Cortex of kidney (tissue), 1 donor: ENCODE measurements at places on chromosomes 2 and 18.

DNA sequence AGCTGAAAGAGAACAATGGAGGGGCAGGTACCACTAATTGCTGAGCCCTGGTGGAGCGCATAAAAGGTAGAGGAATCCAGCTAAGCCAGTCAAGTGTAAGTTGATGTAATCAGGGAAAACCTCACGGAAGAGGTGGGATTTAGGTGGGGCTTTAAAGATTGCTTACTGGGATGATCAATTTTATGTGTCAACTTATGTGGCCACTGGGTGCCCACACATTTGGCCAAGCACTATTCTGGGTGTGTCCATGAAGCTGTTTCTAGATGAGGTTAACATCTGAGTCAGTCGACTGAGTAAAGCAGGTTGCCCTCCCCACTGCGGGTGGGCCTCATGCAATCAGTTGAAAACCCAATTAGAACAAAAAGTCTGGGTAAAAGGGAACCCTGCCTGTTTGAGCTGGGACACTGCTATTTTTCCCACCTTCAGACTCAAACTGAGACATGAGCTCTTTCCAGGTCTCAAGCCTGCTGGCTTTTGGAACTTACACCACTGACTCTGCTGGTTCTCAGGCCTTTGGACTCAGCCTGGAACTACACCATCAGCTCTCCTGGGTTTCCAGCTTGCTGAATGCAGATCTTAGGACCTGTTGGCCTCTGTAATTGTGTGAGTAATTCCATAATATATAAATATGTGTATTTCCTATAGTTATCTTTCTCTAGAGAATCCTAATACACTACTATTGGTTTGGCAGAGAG is 67.3 kb downstream of the MYO5B start:
- DNase-seq: no peak

DNA sequence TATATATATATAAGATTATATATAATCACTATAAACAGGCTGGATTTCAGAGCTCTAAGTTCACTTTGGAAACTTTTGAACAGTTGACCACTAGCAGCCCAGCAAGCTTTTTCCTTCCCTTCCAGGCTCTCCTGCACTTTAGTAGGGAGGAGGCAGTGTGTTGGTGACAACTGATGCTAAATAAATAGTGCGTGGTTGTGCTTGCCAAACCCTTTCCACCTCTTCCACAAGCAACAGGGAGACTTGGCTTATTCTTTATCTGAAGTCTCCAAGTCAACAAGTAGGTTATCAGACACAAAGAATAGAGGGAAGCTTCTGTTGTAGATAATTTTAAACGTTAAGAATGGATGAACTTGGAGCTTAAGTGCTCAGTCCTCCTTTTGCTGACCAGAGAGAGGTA is 408.2 kb upstream of the HNRNPA3 start:
- no peak for DNase-seq

GRCh38 chr2:231720292-231720986 is 12.1 kb downstream of the PTMA start:
- DNase-seq: no peak

DNA sequence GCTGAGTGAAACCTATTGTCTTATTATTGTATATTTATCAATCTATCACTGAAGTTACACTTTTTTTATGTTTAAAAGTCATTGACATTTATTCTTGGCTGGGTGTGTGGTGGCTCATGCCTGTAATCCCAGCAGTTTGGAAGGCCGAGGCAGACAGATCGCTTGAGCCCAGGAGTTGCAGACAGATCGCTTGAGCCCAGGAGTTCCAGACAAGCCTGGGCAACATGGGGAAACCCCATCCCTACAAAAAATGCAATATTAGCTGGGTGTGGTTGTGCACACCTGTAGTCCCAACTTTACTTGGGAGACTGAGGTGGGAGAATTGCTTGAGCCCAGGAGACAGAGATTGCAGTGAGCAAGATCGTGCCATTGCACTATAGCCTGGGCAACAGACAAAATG is 97.8 kb downstream of the EPC2 start:
- no peak for DNase-seq

DNA sequence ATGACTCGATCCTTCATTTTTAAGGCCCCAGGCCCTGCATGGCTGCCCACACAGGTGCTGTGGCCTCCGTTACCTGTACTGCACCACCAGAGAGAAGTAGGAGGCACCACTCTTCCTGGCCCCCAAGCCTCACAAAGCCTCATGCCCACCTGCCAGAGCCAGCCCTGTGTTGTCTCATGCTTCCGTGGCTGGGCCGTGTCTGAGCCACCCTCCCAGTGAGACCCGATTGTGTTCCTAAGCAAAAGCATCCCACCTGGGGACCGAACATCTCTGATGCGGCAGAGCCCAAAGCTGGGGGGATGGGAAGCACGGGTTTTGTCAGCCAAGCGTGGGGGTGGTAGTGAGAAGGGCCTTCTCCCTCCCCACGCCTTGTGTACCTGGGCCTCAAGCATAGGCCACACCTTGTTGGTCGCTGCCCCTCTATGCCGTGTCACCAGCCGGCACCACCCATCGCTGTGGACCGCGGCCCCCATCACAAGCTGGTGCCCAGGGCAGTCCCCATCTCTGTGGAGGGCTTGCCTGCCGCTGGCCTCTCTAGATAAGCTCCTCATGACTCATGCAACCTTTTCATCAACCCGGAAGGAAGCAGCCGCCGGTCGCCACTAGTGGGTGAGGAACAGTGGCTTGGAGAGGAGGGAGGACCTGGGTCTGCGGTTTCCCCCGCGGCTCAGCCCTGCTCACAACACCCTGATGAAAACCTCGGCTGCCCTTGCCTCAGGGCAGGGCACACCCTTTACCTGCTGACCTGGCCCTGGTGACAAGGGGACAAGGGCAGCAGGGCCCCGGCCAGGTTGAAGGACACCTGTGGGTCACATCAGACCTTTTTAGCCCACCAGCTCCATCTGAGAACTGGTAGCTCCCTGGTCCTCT is 2.7 kb upstream of the RNPEPL1 start:
- DNase-seq: no peak

DNA sequence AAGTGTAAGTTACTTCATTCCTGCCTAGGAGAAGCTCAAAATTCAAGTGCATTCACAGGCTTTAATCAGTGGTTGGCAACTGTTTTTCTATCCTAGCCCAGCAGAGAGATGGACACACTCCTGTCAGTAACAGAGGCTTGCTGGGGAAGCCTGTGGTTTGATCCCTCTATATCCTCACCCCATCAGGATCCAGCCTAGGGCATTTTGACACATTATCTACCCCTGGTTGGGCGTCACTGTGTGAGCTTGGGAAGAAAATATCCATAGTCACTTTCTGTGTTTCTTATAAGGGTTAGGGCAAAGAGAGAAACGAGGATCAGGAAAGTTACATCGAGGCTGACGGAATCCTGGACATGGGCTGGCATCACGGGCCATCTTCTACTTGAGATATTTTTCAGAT is 10.0 kb downstream of the NT5DC4 start:
- DNase-seq: no peak

DNA sequence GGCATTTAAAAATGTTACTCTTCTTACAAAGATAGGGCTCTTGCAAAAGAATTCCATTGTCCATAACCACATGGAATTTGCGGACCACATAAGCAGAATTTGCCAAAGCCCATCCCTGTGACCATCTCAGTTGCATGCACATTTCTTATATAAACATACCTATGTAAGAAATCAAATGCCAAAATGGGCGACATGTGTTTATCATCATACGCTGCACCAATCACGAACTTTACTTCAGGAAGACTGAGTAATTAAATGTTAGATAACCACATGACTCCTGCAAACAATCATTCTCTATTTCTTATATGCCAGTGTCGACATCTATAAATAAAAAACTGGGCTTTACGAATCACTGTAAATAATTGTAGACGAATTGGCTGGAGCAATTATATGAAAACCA is 186.1 kb upstream of the RBMS1 start:
- no peak for DNase-seq

DNA sequence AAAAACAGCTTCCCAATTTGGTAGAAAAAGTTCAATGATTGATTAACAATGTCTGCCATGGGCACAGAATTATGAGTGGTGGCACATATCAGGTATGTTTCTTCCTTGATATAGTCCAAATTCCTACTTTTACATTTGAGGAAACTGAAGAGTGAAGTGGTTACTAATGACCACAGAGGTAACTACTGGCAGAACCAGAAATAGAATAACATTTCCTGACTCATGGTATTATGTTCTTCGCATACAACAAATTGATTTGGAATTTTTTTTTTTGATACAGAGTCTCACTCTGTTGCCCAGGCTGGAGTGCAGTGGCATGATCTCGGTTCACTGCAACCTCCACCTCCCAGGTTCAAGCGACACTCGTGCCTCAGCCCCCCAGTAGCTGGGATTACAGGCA is 6.0 kb upstream of the NFE2L2 start:
- no peak for DNase-seq

- DNase-seq: no peak
Observed at GRCh38 chr18:3129053-3129864, 90.5 kb downstream of the MYOM1 start.

GRCh38 chr2:196601430-196602306 is 37.8 kb upstream of the CCDC150 start:
- DNase-seq: no peak

GRCh38 chr2:122988395-122989221 is 1036.5 kb upstream of the CNTNAP5 start:
- no peak for DNase-seq

DNA sequence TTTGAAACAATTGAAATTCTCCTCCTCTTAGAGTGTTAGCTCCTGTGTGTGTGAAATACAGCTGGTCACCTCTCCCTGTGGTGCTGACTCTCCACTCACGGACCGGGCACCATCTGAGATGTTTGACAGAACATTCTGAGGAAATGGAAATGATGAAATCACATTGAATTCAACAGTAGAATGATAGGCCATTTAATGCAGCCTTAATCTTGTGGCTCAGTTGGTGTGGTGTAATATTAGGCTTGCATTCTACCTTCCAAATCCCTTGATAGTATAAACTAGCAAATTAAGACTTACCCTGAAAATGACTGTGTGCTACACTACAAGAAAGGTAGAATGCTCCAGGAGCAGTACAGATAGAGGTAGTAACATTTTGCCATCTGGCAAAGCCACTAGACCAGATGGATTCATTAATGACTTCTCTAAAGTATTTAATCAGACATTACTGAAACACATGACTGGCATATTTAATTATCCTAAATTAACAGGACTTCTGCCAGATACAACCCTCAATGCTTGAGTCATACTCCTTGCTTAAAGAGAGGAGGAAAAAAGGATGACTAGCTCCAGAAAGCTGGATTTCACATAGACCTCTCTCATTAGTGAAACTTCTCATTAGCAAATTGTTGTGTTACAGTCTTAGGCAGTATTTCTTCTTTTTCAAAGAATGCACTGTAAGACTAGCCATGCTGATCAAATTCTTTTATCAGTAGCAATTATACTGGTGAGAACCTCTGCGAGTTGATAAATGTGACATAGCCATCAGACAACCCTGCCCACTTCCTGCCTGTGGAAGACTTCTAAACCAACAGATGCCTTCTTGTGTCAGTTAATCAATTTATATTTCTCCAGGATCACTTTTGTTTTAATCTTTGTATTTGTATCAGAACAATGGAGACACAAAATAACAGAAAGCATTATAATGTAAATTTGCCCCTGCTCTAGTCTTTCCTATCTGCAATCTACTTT is 80.6 kb downstream of the EML6 start:
- DNase-seq: no peak
